ENCODE measurements at places on chromosomes 6 and 20.

DNA sequence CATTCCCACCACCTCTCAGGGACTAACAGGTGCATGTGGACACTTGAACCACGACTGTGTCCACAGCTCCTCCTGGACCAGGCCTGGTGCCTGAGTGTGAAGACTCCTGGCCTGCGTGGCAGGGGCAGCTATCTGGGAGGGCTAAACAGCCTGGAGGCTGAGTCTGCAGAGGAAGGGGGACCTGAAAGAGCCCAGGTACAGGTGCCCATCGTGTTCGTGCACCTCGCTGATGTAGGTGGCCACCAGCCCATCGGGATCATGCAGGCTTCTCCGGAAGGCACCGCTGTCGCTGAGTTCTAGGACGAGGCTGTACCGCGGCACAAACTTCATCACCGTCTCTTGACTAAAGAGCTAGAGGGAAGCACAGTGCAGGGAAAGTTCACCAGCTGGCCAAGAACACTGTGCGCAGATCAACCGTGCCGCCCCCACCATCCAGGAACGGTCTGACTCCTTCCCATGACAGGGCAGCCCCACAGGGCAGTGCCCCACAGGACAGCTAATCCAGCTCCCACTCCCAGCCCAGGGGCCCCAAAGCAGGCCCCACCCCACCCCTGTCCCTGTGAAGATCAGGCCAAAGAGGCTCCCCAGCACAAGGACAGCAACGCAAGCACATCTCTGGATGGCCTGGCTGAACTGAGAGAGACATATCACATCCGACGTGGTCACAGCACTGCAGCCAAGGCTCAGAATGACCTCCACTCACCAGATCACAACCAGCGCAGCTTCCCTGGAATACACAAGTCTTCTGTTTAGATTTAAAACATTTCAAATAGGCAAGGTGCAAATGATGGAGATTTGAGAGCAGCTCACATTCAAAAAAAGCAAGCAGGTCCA is 14.8 kb downstream of the CST7 start:
- no peak for DNase-seq

- no peak for DNase-seq
These were observed 7.4 kb upstream of the CD24 start for GRCh38 chr6:106981926-106982325.

GRCh38 chr6:27839626-27840475 is 72.3 kb downstream of the OR2B2 start:
- no peak for DNase-seq

GRCh38 chr6:119672725-119673124 is 323.2 kb upstream of the MAN1A1 start:
- no peak for DNase-seq

GRCh38 chr6:167303675-167304625 is 12.8 kb downstream of the UNC93A start:
- no peak for DNase-seq

- no peak for DNase-seq
These were observed 96.6 kb upstream of the IRAK1BP1 start for GRCh38 chr6:78770765-78771164.

- DNase-seq = no peak
These were observed 3.2 kb downstream of the MDFI start for GRCh38 chr6:41641352-41641925.

DNA sequence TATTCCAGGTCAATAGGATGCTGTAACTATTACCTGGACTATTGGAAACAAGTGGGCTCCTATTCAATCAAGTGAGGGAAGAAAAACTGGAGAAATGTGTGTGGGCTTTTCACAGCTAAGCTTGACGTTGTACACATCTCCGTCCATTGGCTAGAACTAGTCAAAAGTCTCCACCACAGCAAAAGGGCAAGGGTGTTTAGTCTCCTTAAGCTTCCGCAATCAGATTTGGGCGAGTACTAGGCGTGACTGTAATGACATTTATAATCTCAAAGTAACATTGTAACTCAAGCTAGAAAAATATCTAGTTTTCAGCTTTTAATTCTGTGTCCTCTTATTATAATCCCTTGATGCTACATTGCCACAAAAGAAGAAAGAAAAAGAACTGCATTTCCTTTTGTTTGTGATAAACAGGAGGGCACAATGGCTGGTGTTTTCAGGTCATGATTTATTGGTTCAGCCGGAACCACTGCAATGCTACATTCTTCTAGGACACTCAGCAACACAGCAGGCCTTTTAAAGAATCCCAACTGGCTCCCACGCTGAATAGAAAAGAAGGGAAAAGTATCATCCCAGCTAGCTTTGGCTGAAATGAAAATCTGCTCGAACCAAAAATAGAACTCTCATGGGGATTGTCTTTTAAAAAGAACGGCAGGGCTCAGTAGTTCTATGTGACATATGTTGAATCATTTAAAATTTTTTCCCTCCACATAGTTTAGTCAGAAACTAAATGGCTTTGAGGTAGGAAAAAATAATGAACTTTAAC is 387.7 kb downstream of the BTBD3 start:
- peak; percentile 77 for DNase-seq

DNA sequence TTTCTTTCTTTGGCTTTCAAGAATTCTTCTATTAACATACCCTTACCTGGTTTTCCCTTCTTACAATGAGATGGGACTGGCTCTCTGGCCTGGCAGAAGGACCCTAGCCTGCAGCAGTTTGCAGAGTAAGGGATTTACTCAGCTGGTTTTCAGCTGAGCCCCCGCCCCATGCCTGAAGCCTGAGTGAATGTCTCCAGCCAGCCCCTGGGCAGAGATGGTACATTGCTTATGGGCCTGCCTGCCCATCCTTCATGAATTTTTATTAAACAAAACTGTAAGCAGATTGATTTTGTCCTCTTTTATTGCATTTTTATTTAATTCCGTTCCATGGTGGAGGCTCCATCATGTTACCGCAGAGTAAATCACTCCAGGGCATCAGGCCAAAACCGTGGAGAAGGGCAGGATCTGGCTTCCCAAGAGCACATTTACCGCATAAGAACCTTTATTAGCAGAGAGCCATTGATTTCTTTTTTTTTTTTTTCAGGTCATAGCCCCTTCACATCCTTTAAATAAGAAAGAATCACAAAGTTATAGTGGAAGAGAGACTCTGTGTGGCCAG is 316.2 kb downstream of the DHX35 start:
- peak; percentile 59 for DNase-seq

DNA sequence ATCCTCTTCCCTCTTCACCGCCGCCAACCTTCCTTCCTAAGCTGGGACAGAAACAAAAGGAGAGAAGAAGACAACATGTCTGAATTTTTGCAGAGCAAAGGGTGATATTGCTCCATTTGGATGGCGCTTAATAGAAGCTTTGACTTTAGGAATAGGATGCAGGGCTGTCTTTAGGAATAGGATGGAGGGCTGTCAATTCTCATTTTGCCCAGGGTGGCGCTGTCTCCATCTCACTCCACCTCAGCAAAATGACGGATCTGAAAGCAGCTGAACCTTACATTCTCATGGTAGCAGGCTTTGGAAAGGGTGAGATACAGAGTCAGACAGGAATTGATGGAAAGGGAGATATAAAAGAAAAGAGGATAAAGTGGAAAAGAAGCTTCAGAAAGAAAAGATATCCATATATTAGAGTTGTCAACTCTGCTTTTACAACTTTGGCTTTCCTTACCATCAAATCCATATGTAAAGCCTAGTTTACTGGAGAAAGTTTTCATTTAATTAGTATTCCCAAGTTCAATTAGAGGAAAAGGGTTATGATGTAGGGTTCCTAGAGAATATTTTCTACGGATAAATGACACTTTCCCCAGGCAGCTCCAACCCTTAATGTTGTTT is 2.4 kb downstream of the MTCL3 start:
- peak; percentile 85 for DNase-seq

DNA sequence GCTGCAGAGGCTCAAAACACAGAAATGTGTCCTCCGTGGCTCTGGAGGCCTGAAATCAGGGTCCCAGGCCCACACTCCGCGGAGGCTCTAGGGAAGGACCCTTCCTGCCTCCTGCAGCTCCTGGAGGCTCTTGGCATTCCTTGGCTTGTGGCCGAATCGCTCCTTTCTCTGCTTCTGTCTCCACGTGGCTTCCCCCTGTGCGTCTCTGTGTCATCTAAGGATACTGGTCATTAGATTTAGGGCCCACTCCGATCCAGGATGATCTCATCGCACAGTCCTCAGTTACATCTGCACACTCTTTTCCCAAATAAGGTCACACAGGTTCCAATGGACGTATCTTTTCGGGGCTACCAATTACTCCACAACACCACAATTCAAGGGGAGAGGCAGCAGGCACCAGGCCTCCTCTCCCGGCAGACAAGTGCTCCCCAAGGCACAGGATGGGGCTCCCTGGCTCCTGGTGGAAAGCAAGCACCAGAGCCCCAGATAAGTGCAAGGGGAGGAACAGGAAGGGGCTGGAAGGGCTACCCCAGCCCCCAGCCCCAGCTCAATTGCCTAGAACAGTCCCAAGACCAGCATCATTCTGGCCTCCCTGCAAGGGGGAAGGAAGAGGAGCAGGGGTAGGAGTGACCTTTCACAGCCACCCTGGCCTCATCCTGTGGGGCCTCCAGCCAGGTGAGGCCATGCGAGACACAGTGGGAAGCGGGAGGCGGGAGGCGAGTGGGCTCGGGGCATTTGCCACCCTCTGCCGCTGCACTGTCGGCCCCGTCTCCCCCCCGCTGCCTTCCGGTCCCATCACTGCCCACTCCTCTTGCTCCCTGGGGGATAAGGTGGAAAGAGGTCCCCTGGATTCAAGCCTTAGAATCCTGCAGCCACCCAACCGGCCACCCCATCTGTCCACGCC is 16.3 kb downstream of the NTSR1 start:
- no peak for DNase-seq

GRCh38 chr6:21219241-21219640 is 374.3 kb upstream of the SOX4 start:
- no peak for DNase-seq

DNA sequence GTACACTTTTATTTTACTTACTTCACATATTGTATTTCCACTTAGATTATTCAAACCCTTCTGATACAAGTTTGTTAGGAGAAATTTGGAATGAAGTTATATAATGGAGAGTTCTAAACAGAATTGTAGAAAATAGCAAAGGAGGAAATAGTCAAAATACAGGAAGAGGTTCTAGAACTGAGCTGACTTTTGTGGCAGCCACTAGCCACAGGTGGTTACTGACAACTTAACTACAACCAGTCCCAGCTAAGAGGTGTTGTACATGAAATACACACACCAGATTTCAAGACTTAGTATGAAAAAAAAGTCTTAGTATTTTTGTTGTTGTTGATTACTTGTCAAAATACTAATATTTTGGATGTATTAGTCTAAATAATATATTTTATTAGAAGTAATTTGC is 727.4 kb upstream of the CITED2 start:
- no peak for DNase-seq

- no peak for DNase-seq
These were observed 142.2 kb downstream of the NFATC2 start for GRCh38 chr20:51400051-51400926.

- DNase-seq = no peak
These were observed 162.3 kb downstream of the KLHL32 start for GRCh38 chr6:97086781-97087180.

DNA sequence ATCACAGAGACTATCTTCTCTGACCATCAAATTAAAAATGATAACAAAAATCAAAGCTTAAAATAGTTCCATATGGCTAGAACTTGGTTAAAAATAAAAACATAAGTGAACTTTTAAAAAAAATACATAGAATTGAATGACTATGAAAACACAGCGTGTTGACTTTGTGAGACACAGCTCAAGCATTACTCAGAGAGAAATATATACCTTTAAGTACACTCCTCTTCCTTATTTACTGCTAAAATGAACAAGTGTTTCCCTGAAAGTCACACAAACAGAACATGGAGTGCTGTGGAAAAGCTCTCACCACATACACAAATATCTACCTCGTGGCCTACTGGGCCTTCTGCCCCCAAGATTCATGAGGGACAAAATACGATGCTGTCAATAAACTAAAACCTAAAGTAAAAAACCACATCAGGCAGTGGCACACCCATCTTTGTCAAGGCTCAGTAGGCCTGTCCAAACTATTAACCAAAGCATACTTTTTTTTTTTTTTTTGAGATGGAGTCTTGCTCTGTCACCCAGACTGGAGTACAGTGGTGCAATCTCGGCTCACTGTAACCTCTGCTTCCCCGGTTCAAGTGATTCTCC is 7.5 kb downstream of the FAXC start:
- DNase-seq = no peak

GRCh38 chr6:133887880-133888230 is 1.1 kb upstream of the TCF21 start:
- DNase-seq = no peak

DNA sequence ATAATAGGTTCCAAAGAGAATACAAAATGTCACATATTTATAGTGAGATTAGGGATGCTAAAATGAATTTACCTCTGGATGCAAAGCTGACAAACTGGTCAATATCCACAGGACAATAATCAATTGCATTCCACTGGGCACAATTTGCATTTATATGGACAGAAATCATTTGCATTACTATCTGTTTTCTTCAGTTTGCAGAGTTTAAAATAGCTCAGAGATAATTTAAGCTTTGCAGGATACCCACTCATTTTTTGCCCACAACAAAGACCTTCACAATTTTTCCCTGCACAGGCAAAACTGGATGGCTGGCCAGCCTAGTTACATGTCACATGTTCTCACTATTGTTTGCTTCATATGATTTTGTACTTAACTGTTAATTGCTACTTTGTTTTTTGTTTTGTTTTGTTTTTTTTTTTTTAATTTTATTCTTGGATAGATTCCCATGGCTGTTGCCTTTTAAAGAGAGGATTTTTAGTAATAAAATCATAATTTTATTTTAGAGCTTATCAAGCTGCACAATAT is 483.5 kb downstream of the UTRN start:
- no peak for DNase-seq

GRCh38 chr20:16308754-16309153 is 264.5 kb downstream of the KIF16B start:
- no peak for DNase-seq

DNA sequence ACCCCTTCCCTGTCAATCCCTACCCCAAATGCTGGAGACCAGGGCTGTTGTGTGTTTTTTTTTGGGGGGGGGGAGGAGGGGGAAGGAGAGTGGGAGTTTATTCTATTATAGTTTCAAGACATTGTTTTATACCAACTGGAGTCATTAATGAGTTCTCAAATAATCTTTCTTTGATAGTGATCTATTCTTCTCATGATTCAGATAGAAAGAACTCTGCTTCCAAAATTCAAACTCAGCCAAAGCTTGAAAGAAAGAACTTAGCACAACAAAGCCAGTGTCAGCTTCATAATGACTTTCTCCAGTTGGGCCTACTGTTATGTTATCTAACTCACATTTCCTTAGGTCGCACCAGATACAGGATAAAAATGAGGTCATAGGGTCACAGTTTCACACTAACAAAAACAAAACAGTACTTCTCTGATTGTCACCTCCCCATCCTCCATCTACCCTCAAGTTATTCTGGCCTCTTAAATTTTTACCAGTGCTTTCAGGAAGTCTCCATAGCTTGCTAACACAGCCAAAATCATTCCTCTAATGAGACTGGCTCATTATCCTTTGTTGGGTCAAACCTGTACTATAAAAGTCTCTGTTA is 19.0 kb upstream of the MAP3K7 start:
- no peak for DNase-seq

GRCh38 chr6:88655586-88655985 is 307.8 kb downstream of the RNGTT start:
- DNase-seq = no peak

GRCh38 chr20:23099791-23100719 is 13.9 kb upstream of the CD93 start:
- DNase-seq = no peak

- DNase-seq = no peak
These were observed 3.5 kb downstream of the CST3 start for GRCh38 chr20:23634044-23634801.

All from spinal cord (tissue), 10 donors.